HEK293T (cell line): ENCODE measurements at places on chromosomes 11 and 22.

DNA sequence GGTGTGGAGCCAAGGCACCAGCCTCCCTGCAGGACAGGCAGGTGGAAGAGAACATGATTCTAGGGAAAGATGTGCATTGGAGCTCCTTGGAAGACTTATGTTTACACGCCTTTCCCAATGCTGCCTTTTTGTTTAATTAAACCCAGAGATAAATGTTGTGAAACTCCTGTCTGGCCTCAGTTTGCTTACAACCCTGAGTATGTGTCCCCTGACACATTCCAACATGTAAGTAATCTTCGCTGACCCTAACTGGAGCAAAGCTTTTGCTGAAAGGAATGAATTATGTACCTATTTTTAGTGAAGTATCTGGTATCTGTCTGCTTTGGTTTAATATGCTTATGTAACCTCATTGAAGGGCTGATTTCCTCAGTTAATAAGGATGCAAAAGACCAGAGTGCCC, 56.7 kb downstream of the APIP start:
- no peak for DNase-seq

DNA sequence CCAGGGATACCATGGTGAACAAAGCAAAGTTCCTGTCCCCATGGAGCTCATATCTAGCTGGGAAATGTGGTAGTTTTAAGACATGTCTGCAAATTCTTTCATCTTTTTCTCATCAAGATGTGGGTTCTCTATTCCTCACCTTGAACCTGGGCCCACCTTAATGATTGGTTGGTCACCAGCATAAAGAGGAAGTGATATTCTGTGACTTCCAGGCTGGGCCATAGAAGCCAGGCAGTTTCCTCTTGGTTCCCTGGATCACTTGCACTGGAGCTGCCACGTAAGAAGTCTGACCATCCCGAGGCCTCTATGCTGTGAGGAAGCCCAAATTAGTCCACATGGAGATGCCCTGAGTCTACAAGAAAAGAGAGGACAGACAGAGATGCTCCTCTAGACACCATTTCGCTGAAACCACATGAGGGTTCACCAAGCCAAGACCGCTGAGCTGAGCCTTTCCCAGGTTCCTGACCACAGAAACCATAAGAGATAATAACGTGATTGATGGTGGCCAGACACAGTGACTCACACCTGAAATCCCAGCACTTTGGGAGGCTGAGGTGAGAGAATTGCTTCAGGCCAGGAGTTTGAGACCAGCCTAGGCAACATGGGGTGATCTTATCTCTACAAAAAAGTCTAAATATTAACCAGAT, 119.5 kb upstream of the ISX start:
- no peak for DNase-seq

DNA sequence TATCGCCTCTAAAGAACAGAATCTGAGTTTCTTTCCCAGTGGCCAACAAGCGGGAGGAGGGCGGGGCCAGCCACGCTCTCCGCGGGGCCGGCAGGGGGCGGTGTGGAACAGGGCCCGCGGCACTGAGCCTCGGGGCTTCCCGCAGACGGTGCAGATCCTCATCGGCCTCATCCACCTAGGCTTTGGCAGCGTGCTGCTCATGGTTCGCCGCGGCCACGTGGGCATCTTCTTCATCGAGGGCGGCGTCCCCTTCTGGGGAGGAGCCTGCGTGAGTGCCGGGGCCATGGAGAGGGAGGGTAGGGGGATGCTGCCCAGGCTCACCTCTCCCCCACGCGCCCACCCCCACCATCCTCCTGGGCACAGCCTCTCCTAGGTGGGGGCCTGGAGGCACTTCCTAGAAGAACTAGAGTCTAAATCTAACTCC, 10.7 kb downstream of the MS4A15 start:
- DNase-seq, result no peak

- peak; percentile 64 for DNase-seq
Measured at GRCh38 chr11:46381048-46381818, at the start of gene MDK. Gene MDK, plus strand, starts transcription at chr11:46381669. Its CDS starts 389 bp downstream, at chr11:46382058.

DNA sequence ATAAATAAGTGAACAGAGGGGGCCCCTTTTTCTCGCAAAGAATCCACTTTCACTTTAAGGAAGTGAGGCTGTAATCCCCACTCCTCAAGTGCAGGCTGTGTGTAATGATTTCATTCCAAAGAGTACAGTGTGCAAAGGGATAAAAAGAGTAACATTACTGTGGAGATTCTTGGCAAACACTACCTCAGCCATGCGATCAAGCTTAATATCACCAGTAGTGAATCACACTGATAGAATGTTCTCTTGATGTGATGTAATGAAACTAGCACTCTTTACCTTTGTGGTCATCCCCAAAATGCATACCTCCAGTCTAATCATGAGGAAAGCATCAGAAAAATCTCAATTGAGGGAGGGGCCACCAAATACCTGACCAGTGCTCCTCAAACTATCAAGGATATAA, 246.1 kb upstream of the CHORDC1 start:
- DNase-seq, result no peak

DNA sequence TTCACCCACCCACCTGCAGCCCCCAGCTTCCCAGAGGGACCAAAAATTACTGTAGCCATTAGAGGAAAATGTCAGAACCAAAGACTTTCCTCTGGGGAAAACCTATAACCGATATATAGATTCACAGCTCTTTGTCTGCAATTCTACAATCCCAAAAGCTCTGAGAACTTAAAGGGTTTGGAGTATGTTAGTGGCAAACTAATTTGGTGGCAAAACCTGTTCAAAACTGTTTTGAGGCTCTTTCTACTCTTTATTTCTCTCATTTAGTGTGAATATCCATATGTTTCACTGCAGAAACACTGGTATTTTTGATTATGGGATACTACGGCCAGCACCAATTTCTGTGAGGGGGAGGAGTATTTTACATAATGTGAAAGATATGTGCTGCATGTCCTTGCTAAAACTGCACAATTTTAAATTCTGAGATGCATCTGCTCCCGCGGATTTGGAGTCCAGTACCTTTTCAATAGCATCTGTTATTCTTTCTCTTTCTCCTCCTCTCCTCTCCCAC, 87.5 kb upstream of the MTNR1B start:
- no peak for DNase-seq

DNA sequence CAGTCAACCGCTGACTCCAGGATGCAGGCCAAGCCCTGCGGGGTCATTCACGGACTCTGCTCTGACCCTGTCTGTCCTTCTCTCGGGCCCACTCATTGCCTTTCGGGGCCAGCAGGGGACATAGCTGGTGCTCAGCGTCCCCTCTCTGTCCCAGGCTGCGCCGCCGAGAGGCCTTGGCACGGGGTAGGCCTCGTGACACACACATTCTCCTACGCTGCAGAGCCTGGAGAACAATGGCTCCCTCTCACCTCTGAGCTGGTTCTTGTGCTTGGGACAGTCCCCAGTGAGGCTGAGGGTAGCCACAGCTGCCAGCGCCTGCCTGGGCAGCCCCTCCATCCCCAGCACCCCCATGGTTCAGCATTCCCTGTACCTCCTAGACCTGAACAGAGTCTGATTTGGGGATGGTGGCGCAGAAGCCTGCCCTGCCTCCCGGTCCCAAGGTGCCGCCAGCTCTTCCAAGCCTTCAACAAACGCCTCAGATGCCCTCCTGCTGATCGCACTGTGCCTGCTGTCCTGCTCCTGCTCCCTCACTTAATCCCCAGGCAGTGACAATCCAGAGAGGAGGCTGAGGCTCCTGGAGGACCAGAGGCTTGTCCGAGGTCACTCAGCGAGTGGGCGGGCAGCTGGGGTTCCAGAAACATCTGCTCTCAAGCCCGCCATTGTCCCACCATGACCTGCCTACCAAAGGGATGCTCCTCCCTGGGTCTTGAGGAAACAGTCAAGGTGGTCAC, 30.4 kb downstream of the DUSP8 start:
- no peak for DNase-seq

DNA sequence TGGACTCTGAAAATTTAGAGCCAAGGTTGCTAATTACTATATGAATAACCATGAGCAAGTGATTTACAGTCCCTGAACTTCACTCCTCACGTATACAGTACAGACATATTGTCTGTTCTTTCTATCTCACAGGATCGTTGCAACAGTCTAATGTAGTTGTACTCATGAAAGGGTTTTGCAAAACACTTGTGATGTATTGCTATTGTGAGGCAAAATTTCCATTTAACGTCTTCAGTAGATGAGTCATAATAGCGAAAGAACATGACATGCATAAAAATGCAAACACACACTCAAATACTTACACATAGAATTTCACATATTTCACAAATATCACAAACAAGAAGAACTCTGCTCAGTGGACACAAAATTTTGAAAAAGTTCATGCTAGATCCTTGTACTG, 134.6 kb upstream of the TRPC6 start:
- no peak for DNase-seq

DNA sequence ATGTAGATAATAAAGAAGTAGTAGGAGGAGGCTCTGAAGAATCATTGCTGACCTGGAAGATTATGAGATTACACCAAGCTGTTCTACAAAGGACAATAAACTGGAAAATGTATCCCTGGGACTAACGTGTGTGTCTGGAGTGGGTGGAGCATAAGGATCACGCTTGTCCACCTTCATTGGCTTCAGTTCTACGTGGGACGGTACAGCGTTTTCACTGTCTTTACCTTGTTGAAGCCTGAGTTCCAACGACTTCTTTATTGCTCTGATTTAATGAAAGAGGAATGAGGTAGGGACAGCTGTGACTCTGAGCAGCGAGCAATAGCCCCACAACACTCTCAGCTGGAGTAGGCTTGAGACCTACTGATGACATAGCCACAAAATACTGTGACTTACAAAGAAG, 87.0 kb downstream of the ARHGAP42 start:
- no peak for DNase-seq
